ENCODE measurements at places on chromosomes 7 and 10. TPM values are rescaled to one million over a fixed set of nuclear protein-coding genes. Genes with fewer than 3 reads are reported as not detected.

The ICA1 gene
- 2.4 TPM for total RNA-seq

The TLX1 gene
- total RNA-seq, result not detected

- no peak for DNase-seq
Measured at GRCh38 chr10:14040787-14041631, 289.7 kb downstream of the FRMD4A start.

DNA sequence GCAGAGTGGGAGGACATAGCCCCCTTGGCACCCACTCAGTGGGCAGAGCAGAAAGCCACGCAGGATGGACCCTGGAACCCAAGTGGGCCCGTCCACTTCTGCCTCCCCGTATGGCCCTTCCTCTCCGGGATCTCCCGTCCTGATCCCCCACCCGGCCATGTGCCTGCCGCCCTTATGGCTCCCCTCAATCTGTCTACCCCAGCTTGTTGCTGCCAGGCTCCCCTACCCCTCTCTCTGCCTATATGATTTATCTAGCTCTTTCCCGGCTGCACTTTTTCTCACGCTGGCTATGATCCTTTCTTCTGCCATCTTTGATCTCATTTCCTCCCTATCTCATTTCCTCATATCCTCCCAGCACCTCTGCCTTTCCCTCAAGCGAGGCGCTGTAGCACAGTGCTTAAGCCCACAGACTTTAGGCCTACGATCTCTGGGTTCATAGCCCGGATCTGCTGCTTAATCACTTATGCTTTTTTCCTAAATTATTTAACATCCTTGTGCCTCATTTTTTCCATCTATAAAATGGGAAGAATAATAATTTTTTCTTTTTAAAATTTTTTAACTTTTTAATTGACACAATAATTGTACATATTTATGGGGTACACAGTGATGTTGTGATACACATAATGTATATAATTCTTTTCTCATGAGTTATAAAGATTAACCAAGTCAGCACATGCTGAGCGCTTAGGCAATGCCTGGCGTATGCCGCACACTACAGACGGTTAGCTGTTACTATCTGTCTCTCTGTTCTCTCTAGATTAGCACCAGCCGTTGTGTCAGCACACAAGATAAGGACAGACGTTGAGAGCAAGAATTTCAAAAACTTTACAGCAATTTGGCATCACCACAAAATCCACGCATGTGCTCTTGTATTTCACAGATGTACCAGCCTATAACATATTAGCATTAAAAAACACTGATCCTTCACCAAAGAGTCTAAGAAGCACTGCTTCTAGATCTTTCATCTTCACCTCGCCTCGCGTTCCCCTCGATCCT lies 18.1 kb downstream of the KCNH2 start:
- no peak for DNase-seq

DNA sequence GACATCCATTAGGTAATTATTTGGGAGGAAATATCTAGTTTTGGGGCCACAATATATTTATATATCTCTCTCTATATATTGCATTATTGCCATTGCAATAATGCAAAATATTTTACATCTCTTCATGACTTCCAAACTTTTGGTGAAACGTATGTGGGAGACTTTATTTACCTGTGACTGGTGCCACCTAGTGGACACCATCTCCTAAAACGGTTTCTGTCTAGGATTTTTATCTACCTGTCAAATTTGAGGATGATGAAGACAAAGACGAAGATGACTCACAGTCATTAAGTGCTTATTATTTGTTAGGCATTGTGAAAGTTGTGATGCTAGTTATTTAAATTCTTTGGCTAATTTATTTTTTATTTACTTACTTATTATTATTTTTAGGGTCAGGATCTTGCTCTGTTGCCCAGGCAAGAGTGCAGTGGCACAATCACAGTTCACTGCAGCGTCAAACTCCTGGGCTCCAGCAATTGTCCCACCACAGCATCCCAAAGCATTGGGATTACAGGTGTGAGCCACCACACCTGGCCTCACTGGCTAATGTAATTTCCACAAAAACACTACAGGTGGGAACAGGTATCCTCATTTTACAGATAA lies 18.7 kb upstream of the CBLL1 start:
- DNase-seq, result no peak

DNA sequence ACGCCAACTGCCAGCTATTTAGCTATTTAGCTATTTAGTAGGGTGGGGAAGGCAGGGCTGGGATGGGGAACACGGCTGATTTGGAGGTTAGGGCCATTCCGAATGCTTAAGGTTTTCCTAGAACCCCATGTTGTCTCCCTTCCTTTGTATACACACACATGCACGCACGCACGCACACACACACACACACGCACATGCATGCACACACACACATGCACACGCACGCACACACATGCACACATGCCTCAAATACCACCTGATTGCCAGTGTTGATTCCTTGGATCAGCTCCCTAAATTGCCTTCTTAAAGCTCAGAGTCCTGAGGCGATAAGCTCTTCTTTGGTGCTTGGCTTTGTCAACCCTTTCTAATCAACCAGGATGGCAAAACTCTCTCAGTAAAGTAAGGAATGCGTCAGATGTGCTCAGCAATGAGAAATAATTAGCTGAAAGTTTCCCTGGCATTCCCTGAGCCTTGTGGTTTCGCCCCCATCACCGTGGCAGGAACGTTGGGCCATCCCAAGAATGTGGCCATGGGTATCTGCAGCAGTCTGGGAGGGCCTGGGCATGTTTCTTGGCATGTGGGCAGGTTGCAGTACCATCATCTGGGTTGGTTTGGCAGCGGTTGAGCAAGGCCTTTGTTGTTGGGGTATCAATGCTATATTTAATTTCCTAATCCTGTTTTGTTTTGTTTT lies 305.6 kb downstream of the LRMDA start:
- DNase-seq, result no peak

DNA sequence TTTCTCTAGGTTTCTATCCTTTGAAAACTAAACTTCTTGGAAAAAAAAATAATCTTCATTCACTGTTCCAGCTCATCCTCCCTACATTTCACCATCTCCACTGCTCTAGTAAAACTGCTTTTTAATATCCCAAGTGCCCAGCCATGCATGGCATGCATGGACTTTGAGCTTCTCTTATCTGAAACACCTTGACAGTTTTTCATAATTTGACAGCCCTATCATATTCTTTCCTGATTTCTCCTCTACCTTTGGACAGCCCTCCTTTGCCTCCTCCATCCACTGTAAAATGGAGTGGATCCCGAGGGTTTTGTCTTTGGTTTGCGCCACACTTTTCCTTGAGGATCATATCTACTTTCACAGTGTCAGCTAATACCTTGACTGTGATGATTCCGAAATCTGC lies 212.8 kb downstream of the ANK3 start:
- no peak for DNase-seq

Measured in activated naive CD8-positive, alpha-beta T cell treated with anti-CD3 and anti-CD28 coated beads, Interleukin-2, amount 10 ng/mL, durations not matched to agents 7 days and 5 days (primary cell).